ENCODE measurements at places on chromosomes 3 and 15. TPM values are rescaled to one million over a fixed set of nuclear protein-coding genes. Genes with fewer than 3 reads are reported as not detected.
A peak's percentile ranks its signal among the peaks of the same experiment; 100 is the strongest.

PDZRN3 gene
- 7.4 TPM for total RNA-seq

DUOXA2 gene
- not detected for total RNA-seq

CCR1 gene
- not detected for total RNA-seq

DNA sequence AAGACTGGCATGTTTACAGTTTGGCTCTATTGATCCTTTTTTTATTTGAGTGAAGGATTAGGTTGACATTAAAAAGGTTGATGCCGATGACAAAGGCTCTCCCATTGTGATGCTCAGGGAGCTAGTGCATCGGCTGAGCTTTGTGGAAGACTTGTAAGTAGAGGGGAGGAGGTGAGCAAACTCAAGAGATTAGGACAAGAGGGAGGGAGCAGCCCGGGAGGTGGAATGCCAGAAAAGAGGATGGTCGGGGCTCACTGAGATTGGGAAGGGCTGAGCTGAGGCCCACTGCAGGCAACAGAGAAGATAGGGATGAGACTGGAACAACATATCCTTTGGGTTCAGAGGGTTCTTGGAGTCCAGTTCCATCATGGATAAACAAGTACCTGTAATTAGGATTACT lies 26.5 kb upstream of the PSMD6 start:
- peak; percentile 62 for DNase-seq

GRCh38 chr15:39172380-39173281 lies 408.2 kb upstream of the THBS1 start:
- no peak for DNase-seq

DNA sequence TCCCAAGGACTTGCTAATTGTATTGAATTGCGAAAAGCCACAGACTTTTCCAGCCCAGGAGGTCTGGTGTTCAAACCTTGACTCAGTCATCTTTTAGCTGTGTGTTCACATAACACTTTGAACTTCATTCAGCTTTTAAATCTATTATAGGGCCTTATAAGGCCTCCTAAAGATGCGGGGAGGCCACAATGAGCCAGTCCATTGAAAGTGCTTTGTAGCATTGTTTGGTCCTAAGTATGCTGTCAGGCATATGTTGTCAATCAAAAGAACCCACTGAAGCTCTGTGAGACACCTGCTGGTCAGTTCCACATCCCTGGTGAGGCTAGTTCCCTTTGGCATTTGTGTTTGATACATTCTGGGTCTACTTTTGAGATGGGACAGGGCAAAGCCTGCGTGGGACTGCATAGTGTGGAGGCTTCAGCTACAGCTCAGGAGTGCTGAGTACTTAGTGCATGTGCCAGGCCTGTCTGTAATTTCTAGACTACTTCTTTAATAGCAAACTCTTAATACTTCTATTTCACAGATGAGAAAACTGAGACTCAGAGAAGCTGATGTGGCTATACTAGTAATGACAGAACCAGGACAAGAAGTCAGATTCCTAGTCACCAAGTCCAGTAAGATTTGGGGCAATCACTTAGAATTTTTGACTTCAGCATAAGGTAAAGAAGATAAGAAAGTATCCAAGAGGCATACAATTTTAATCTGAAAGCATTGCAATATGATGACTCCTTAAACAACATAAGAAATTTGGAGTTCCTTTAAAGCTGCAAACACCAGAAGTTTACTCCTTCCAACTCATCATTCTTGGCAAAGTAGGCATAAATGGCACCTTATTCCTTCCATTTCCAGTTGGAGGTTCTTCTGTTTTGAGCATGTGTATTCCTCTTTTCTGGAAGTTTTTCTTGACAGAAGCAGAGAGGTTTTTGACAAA lies 213.0 kb downstream of the PDCD6IP start:
- no peak for DNase-seq

DNA sequence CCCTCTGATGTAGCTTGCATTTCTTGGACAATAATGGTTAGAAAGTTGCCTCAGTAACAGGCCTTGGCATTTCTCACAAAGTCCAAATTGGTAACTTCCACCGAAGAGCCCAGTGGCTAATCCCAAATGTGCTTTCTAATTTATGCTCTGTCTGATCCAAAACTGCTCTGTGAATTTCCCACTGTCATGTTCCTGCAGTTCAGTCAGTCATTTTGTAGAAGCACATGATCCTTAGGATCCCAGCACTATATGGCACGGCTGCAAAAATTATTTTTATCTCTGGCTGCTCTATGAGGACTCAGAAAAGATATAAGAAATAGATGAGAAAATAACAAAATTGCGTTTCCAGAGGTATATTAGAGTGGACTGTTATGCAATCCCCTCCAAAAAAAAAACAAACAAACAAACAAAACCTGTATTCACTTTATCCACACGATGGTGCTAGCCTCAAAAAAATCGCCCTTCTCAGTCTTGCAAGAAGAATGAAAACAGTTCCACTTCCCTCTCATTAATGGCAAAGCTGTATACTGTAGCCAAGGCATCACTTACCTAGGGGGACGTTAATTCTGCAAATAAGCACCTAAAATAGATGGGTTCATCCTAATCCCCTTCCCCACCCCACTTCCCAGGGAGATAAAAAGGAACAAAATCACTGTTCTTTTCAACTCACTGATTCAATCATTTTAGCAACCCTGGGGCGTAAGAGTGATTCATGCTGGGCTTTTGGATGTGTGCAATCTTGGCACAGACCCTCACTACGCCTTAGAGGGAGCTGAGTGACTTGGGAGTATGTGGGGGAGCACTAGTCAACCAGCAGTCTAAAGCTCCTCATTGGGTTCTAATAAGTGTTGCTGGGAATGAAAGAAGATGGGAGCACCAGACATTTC lies 61.3 kb downstream of the TMCO5A start:
- DNase-seq = no peak

DNA sequence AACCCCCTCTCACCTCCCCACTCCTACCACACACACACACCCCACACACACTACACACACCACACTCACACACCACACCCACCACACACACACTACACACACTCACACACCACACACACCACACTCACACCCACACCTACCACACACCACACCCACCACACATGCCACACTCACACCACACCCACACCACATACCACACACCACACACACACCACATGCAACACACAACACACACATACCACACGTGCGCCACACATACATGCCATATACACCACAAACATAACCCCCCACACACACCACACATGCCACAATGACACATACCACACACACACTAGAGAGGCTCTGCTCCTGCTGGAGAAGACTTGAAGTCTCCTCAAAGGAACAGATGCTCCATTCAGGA lies 5.9 kb upstream of the ITPKA start:
- DNase-seq = no peak

DNA sequence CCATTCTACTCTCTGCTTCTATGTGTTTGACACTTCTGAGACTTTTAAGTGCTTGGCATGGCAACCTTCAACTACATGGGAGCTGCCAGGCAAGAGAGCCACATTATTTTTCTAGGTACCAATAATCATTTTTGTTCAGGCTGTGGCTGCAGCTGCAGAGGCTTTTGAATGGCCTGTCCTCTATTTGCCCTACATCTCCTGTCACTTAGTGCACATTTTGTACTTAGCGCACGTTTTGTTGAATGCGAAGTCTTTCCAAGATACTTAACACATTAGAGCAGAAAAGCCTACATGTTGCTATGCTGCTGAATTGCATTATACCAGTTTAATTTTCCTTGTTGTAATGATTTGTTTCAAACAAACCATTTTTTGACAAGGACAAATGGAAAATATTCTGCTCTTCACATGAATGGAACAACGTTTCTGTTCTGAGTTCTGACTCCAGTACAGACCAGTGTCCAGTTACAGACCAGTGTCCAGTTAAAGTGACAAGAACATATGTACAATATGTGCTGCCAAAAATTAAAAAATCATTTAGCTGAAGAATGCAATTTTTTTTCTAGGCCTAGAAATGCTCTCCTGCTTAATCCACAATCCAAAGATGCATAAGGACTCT lies 113.9 kb downstream of the ABI3BP start:
- DNase-seq = no peak

- peak; percentile 44 for DNase-seq
These were observed 106.6 kb downstream of the SSR3 start for GRCh38 chr3:156448300-156448699.

DNA sequence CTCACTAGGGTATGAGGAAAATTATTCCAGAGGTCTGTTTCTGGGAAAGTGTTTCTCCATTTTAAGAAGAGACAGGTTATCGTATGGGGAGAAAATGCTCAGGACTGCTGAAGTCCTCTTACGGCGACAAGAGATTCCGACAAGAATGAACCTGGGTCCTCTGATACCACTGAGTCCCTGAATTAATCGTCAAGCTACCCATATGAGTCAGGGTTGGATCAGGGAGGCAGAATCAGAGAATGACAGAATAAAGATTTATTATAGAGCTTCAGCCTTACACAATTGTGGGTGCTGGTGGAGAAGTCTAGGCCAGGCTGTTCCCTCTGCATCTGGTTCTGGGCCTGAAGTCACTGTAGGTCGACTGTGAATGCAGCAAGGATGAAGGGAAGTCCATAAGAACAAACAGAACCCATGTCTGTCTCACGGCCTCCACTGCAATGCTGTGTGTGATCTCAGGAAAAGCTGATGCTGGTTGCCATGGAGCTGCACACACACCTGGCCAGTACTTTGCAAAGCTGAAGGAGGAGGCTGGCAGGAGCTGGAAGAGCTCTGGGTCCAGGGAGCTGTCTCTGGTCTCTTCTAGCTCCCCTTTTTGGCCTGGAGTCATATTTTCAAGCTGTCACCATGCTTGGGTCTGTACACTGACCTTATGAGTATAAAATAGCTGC lies 83.9 kb downstream of the HHLA2 start:
- no peak for DNase-seq

- no peak for DNase-seq
These were observed 218.3 kb upstream of the SOX2 start for GRCh38 chr3:181493423-181493822.

DNA sequence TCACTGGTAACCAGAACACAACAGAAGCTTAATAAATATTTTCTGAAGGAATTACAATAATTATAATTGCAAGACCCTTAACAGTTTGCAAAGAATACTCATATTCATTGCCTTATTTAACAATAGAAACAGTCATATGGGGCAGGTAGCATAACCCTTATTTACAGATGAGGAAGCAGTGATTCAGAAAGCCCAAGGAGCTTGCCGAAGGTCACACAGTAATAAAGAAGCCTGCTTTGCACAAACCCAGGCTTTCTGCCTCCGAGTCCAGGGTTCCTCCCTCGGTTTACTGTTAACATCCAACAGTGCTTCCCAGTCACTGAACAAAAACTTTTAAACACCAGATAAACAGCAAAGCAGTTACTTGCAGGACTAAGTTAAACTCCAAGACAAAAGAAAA lies 35.3 kb downstream of the SRGAP3 start:
- no peak for DNase-seq

All from H7 (cell line).